T-helper 22 cell (primary cell): ENCODE measurements at places on chromosomes 1 and 21.
A peak's percentile ranks its signal among the peaks of the same experiment; 100 is the strongest.

DNA sequence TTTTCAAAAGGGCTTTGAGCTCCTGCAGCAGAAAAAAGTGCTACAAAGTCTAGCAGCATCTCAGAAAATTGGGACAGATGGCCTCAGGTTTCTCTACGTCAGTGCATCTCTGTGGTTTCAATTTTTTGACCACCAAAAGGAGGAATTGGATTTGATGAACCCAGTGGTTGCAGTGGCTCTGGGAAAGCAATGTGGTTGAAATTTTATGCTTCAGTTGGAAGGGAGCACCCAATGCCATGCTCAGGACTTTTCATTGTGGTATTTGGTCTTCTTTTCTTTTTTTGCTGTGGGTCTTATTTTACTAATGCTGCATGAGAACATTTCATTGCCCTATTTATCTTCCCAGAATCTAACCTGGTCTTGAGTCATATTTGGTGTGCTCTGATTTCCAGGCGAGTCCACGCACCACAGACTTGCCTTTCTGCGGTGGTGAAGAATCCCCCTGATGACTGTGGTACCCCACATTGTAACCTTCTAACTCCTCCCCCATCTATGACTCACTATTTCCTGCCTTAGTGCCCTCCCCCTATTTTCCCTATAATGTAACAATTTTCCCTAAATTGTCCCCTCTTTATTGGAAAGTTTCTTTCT is 56.7 kb downstream of the S1PR1 start:
- peak; percentile 65 for DNase-seq

- no peak for DNase-seq
Measured at GRCh38 chr1:160063176-160063575, 6.8 kb downstream of the KCNJ10 start.

- DNase-seq, result no peak
Measured at GRCh38 chr1:197615693-197616011, 159.6 kb downstream of the DENND1B start.

DNA sequence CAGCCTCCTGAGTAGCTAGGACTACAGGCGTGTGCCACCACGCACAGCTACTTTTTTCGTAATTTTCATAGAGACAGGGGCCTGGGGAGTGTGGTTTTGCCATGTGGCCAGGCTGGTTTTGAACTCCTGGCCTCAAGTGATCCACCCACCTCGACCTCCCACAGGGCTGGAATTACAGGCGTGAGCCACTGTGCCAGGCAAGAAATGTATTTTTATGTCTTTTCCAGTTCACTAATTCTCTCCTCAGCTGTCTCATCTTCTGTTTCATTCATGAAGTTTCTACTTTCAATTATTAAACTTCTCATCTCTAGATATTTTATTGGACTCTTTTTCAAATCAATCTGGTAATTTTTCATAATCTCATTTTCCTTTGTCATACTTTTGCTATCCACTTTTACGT is 72.1 kb upstream of the DISP3 start:
- no peak for DNase-seq

DNA sequence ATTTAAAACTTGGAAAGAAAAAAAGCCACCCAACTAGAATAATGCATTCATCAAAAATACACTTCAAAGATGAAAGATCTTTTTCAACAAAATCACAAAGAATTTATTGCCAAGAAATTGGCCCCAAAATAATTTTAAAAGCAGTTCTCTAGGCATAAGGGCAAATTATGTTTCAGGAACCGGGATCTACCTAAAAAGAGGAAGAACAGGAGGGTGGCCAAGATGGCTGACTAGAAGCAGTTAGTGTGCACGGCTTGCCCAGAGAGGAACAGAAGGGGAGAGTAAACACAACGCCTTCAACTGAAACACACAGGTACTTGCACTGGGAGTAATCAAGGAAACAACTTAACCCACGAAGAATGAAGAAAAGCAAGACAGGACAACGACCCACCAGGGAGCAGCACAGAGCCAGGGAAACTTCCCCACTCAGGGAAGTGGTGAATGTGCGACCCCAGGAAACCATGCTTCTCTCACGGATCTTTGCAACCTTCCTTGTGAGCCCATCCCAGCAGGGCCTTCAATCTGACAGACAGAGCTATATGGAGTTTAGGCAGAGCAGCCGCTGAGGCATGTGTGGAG is 46.1 kb downstream of the ACKR1 start:
- DNase-seq, result no peak

DNA sequence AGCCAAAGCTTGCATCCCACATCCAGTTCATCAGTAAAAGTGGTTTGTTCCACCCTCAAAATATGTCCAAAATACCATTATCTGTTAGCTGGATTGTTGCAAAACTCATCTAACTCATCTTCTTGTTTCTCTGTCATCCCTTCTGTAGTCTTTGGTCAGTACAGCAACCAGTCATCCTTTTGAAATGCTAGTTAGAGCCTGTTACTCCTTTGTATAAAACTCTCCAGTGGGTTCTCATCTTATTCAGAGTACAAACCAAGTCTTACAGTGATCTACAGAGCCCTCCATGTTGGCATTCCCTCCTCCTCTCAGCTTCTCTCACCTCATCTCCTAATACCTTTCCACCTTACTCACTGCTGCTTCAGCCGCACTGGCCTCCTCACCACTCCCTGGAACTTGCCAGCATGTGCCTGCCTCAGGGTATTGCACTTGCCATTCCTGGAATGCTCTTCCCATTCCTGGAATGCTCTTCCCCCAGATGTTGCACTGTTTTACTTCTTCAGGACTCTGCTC is 70.6 kb downstream of the LAMC1 start:
- DNase-seq, result no peak

GRCh38 chr1:165387505-165387904 is 31.0 kb upstream of the LMX1A start:
- no peak for DNase-seq

DNA sequence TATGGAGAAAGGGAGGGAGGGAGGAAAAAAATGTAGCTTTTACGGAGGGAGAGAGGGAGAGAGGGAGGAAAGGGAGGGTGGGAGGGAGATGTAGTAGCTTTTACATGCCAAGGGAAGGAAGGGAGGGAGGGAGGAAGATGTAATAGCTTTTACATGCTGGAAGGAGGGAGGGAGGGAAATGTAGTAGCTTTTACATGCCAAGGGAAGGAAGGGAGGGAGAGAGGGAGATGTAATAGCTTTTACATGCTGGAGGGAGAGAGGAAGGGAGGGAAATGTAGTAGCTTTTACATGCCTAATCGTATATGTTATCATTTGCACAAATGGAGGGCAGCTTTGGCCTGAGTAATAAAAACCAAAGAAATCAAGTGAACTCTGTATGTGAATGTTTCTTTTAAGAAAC is 35.6 kb downstream of the EEIG2 start:
- DNase-seq, result no peak

- DNase-seq, result no peak
Measured at GRCh38 chr1:85048296-85049064, at the start of gene MCOLN3. TSS of gene MCOLN3 (minus strand) at chr1:85048500. CDS start at chr1:85045360, 3,140 bp downstream.

DNA sequence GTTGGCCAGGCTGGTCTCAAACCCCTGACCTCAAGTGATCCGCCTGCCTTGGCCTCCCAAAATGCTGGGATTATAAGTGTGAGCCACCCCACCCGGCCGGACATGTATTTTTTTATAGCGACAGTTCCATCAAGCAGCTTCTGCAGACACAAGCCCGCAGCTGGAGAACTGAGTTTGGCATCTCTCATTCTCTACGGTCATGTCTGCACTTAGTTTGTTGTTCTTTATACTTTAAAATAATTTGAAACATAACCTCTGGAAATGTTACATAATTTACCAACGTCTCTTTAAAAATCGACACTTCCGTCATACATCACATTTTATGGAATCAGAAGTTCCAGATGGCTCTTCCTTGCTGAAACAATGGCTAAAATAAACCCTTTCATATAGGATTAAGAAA is 183.6 kb downstream of the DYRK1A start:
- no peak for DNase-seq

GRCh38 chr1:227934476-227935313 is 13.0 kb downstream of the WNT9A start:
- peak; percentile 32 for DNase-seq

DNA sequence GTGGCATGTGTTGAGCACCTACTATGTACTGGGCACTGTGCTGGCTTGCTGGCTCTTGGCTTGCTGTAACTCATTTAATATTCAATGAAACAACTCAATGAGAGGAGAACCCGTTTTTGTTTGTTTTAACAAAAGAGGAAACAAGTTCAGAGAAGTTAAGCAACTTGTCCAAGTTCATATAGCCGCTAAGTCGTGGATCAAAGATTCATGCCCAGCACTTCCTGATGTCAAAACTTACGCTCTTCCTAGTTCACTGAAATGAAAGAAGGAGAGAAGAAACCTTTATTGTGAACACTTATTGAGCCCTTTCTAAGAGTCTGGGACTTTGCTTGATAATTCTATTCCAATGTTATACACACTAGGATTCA is 475.9 kb downstream of the PTPRU start:
- no peak for DNase-seq

GRCh38 chr1:209704584-209704983 is at the start of gene HSD11B1:
TSS of gene HSD11B1 (plus strand) at chr1:209704846. CDS start at chr1:209704943, 97 bp downstream.
- no peak for DNase-seq

DNA sequence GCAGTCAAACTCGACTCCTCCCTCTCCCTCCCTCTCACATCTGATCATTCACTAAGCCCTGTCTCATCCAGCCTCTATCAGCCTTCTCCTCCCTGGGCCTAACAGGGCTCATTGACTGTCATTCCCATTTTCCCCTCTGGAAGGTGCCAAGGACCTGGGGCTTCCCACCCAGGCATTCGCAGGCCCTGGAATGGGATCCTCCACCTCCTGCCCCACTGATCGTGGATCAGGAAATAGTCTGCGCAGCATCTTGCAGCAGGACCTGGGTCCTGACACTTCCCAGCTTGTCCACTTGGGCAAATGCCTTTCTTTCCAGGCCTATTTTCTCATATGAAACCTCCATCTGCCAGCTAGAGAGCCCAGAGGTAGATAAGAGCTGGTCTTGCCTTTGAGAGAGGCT is 71.2 kb upstream of the ZC3H12A start:
- DNase-seq, result no peak

- DNase-seq, result no peak
Measured at GRCh38 chr1:180154003-180154324, 705 bp upstream of the QSOX1 start.
